Stomach (tissue), 19 donors: ENCODE measurements at places on chromosomes 13 and 19. TPM values are rescaled to one million over a fixed set of nuclear protein-coding genes. Genes with fewer than 3 reads are reported as not detected.

DNA sequence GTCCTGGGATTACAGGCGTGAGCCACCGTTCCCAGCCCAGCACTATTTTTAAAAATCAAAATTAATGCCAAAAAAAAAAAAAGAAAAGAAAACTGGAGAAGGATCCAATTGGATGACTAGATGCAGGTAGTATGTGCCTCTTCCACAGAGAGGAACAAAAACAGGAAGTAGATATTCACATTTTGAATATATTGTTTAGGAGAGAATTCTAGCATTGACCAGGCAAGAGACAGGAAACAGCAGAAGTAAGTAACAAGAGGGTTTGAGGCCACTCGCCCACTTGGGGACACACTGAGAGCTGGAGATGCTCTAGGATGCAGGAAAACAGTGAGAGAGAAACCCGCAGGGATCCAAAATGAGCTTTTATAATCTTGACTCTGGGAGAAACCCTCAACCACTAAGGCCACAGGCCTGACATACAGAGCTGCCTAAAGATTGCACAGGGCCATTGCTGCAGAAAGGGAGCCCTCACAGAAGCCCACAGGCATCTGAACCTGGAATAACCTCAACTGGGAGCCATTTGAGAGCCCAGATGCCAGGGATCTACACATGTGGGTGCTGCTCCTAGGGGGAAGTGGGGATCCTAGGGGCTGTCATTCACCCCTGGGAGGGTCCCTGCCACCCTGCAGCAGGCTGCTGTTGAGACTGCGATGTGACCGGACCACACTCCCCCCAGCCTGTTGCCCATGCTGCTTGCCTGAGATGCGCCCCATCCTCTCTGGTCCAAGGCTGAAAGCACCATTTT lies 28.2 kb downstream of the IGFL2 start:
- no peak for DNase-seq

DNA sequence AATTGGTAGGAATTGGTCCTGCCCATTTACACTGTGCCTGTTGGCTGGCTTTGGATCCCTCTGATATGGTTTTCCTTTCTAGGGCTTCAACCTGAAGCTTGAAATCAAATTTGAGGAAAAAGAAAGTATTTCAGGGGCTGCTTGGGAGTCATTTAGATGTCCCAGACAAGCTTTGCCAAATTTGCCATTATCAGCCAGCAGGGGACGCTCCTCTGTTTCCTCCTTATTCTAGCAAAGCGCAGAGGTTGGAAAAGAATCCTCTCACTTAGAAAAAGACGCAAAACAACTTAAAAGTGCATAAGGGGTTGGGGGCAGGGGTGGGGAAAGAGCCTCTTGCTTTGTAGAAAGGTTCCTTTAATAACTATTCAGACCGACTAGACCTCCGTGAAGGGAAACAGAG lies 1211.1 kb upstream of the PCDH20 start:
- DNase-seq: no peak

GRCh38 chr13:77872995-77873394 lies 45.6 kb downstream of the EDNRB start:
- DNase-seq: no peak

DNA sequence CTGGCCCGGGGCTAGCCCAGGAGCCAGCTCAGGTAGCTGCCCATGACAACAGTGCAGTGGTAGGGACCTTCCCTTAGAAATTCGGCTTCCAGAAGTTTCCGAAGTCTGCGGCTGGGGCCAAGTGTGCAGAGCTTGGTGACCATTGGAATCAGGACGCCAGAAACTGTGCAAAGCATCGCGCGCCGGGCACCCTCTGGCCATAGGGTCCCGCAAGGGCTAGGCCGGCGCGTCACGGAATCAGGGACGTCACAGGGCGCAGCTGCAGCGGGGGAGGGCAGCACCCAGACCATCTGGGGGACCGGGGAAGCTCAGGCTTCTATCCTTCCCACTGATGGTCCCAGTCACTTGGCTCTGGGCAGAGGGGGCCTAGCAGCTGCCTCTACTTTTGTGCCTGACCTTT lies 219.1 kb downstream of the MTUS2 start:
- no peak for DNase-seq

DNA sequence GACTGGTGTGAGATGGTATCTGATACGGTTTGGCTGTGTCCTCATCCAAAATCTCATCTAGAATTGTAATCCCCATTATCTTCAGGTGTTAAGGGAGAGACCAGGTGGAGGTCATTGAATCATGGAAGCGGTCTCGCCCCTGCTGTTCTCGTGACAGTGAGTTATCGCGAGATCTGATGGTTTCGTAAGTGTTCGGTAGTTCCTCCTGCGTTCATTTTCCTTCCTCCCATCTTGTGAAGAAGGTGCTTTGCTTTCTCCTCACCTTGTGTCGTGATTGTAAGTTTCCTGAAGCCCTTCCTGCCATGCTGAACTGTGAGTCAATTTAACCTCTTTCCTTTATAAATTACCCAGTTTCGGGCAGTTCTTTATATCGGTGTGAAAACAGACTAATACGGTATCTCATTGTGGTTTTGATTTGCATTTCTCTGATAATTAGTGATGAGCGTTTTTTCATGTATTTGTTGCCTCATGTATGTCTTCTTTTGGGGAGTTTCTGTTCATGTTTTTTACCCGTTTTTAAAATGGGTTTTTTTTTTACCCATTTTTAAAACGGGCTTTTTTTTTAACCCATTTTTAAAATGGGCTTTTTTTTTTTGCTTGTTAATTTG lies 102.8 kb upstream of the SLC10A2 start:
- DNase-seq: no peak

- peak; percentile 18 for DNase-seq
Measured at GRCh38 chr13:60335531-60335930, 61.5 kb upstream of the TDRD3 start.

GRCh38 chr19:33133438-33134031 lies 1.6 kb downstream of the WDR88 start:
- DNase-seq: no peak

DNA sequence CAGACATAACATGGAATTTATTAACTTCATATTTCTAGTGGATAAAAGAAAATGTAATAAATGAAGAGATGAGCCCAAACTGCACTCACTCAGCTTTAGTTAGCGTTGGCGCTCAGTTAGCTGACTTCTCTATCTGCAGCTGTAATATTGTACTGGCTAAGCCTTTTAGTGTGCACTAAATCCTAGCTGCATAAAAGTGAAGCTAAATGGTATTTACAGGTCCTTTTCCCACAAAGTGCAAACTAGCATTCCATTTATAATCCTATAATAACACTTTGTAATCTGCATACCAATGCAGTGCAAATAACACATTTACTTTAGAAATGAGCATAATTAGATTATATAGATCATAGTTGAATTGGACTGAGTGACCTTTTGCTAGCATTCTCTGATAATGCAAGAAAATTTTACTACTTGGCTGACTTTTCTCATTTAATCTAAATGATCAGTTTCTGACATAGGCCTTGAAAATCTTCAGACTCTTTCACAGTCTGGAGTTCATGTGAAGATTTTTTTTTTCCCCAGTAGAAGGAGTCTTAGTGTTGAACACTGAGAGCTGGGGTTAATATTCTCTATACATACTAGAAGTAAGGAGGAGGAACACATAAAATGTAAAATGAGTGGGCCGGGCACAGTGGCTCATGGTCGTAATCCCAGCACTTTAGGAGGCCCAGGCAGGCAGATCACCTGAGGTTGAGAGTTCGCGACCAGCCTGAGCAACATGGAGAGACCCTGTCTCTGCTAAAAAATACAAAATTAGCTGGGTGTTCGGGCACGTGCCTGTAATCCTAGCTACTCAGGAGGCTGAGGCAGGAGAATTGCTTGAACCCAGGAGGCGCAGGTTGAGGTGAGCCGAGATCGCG lies 1426.4 kb downstream of the PCDH9 start:
- no peak for DNase-seq

GRCh38 chr13:19345158-19345557 lies 163.5 kb upstream of the TUBA3C start:
- no peak for DNase-seq

DNA sequence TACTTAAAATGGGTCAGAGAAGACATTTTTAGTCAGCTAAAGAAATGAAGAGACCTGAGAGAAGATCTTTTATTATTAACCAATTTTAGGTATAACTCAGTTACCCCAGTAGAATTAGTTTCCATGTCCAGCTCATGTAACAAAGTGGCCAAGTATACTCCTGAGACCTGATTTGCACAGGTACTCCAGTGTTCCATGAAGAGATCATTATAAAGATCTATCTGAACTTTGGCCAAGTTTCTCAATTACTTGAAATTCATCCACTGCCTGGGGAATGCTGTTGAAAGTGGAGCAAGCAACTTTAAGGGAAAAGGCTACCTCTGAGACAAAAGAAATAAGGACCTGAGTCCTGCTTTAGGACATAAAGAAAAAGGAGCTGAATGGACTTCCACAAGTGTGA lies 47.0 kb downstream of the EDNRB start:
- DNase-seq: no peak

- no peak for DNase-seq
Measured at GRCh38 chr19:46935066-46935663, 74.4 kb downstream of the ARHGAP35 start.

DNA sequence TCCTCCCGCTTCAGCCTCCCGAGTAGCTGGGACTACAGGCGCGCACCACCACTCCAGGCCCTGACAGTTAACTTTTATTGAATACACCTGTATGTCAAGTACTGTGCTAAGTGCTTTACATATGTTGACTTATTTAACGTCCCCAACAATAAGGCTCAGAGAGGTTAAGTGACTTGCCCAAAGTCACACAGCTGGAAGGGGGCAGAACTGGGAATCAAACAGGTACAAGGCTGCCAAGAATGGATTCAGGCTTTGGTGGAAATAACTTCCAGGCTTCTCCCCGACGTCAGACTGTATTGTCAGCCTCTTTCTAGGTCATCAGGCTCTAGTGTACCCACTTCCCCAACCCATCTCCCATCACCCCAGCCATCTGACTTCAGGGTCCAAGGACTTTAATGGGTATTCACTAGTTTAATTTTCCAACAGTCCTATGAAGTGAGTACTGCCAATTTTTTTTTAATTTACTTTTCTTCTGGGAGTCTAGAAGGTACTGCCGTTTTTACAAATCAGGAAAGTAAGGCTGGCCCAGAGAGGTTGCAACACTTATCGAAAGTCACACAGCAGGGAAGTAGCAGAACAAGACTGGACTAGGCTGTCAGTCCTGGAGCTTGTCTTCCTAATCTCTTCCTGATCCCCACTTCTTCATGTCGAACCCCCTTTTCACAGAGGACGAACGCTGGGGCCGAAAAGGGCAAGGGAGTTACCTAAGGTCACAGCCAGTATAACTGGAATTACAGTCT lies 4.9 kb upstream of the CKM start:
- no peak for DNase-seq

DNA sequence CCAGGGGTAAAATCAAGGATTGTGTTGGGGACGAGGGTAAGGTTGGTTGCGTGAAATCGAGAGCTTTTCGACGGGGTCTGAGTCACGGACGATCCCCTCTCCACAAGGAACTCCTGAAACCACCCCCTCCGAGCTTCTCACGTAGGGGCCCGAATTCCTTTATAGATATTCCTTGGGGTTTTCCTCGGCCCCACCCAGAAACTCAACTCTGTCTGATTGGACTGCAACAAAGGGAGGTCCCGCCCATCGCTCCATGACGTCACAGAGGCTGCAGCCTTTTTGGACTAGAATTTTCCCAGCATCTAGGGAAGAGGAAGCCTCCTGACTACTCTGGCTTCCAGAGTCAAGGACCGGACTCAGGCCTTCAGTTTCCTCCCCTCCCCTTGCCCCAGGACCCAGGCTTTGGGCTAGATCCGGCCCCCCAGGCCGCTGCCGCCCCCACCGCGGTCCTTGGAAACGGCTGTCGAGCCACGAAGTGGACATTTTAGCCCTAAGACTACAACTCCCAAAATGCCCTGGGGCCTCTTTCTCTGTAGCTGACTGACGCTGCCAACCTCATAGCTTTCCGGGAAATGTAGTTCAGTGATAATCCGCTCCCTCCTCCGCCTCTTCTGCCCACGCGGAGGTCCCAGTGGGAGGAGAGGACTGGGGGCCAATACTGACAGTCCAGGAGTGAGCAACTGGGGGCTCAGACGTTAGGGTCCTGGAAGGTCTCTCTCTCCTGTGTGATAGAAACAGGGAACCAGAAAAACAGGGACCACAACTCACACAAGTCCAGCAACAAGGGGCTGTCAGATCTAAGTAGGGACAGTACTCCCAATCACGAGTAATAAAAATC lies at the start of gene IZUMO1:
TSS of gene IZUMO1 (minus strand) at position 172 of the 838 bp plus-strand sequence. CDS start 1,050 bp downstream, outside the sequence.
- peak; percentile 61 for DNase-seq

- no peak for DNase-seq
Measured at GRCh38 chr13:108924541-108924940, 295.1 kb downstream of the MYO16 start.

DNA sequence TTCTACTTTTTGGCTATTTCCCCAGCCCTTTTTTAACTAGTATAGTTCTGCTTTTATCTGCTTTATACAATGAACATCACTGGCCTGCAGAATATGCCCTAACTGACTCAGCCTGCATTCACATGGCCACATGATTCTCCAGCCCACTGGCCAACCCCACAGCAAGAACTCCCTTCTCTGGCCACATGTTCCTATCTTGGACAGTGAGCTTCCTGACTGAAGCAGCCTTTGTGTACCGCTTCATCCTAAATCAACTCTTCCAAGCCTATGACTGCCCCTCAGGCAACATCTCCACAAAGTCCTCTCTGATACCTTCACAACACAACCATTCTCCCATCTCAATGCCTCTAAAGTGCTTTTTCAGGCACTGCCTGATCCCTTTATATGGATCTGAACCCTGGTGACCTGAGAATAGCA lies 214.1 kb downstream of the COL4A1 start:
- DNase-seq: no peak

DNA sequence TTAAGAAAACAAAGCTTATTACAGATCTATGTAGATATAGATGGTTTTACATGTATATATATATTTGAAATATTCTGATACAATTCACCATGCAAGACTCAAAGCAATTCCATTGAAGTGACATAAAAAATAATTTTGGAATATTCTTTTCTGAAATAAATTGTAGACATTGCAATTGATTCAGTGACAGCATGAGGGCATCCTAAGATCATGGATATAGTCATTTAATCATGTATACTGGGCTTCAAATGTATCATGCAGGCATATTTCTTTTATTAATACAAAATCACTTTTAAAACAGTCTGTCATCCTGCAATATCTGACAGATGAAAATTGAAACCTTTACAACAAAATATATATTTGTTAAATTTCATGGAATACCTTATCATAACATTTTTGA lies 286.7 kb upstream of the SLITRK6 start:
- DNase-seq: no peak

The SIGLEC10 gene
- polyA plus RNA-seq: 1.7 TPM

The KCNN4 gene
- polyA plus RNA-seq: 7.6 TPM

The GNA15 gene
- 15.1 TPM for polyA plus RNA-seq

The GGACT gene
- 7.6 TPM for polyA plus RNA-seq
